ENCODE measurements at places on chromosomes 7 and 10. TPM values are rescaled to one million over a fixed set of nuclear protein-coding genes. Genes with fewer than 3 reads are reported as not detected.

AQP1 gene
- 16.7 TPM for total RNA-seq

IL6 gene
- total RNA-seq: not detected

GPR141 gene
- total RNA-seq: not detected

DNA sequence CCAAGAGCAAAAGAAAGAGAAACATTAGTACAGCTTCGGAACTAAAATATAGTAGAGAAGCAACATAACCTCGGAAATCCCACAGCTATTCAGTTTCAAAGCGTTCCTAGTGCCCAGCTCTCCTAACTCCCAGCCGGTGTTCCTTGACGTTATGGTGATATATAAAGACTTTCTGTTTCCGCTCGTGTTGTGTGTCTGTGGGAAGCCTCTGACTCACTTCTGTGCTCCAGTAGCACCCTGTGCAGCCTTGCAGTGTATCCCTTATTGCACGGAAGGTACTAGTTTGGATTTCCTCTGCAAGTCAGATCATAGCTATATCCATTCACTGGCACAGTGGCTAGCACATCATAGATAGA is 535 bp downstream of the ASAH2B start:
- no peaks in the 10 kb centered on the region for H3K36me3 ChIP-seq
- H3K27me3 ChIP-seq: no peaks in the 10 kb centered on the region
- no peak for DNase-seq
- H3K4me3 ChIP-seq: peak overlapping the region; percentile 77

DNA sequence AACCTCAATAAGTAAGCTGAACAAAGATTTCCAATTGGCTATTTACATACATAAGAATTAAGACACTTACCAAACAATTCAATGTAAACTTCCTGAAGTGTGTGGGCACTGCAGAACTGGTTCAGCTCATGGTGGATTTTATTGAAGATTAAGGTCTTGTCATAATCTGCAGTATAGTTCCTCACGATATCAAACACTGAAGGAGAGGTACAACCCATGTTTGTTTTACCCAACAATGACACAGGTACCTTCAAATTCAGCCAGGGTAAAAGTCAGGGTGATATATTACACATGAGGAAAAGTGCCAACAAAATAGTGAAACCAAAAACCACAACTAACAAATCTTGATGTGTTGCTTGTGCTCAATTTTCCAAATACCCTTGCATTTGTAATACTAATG is 10.0 kb downstream of the ERLIN1 start:
- no peak for DNase-seq
- H3K36me3 ChIP-seq: peaks cover 14% of the 10 kb centered on the region
- H3K4me3 ChIP-seq: no peak overlapping the region
- H3K27ac ChIP-seq: peak overlapping the region; percentile 68
- H3K27me3 ChIP-seq: no peaks in the 10 kb centered on the region
- no peaks in the 10 kb centered on the region for H3K4me1 ChIP-seq

DNA sequence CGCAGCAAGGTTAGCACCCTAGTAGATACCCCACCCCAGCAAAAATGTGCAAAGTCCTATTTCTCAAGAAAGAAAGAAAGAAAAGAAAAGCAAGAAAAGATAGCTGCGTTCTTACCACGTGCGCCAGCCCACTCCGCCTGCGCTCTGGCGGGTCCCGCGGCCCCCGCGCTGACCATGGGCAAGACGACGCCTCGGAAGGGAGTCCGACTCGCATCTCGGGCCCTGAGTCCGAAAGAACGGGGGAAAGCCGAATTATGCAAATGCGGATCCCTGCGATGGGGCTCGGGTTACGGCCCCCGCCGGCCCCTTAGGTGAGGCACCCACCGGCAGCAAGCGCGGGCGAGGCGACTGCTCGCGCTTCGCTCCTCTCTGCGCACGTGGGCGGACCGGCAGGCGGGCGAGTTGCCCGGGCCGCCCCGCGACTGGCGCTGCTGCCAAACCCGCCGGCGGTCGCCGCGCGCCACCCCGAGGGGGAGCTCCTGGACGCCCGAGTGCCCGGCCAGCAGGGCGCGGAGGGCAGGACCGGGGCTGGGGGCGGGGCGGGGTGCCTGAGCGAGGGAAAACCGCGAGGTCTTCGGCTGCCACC is 2.4 kb upstream of the EGR2 start:
- H3K4me3 ChIP-seq: peak overlapping the region; percentile 98
- H3K4me1 ChIP-seq: peaks cover 2% of the 10 kb centered on the region
- H3K27me3 ChIP-seq: peaks cover 11% of the 10 kb centered on the region

All from right lobe of liver (tissue), 6 donors.